ENCODE measurements at places on chromosomes 11 and 22.

DNA sequence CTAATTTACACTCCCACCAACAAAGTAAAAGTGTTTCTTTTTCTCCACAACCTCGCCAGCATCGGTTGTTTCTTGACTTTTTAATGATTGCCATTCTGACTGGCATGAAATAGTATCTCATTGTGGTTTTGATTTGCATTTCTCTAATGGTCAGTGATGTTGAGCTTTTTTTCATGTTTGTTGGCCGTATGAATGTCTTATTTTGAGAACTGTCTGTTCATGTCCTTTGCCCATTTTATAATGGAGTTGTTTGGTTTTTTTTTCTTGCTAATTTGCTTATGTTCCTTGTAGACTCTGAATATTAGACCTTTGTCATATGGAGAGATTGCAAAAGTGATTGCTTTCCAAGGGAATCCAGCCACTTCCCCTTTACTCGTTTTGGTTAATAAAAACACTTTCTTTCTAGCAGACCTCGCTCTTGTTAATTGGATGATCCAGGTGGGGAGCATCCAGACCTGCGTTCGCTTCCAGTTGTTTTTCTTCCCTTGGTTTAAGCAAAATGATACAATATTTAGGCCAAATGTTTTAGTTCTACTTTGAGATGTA lies 17.1 kb upstream of the APOL4 start:
- no peak for DNase-seq

GRCh38 chr11:71329165-71329510 lies 76.8 kb upstream of the SHANK2 start:
- DNase-seq: no peak

DNA sequence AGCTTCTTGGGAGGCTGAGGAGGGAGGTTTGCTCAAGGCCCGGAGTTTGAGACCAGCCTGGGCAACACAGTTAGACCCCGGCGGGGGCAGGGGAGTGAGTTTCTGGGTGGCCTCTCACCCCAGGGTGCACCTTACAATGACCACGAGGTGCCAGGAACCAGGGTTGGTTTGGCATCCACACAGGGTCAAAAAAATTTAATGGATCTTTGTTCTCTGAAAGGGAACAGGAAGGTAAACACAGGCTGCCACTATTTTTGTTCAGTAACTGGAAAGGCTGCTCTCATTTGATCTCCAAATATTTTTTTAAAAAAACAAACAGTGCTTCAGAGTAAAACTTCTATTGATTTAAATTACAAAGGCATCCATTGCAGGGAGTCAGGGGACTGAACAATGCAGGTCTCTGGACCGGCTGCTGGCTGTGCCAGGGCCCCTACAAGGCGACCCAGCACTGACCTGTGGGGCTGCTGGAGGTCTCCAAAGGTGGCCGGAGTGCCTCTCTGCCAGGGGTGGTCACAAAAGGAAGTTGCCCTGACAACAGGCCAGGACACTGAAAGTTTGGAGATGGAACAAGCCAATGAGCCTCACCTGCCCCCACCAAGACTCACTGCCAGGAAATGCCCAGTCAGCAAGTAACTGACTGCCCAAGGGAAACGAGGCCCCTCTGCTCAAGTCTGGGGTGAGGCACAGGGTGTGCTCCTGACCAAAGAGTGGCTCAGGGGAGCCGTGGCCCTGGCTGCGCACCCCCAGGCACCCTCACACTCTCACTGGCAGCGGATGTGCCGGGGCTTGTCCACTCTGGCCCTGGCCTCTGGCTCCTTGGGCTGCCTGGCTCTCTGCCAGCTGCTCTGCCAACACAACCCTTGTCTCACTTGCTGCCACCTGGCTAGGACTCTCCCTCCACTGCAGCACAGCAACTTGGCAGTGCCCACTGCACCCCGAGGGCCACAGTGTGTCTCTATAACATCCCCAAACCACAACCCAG lies 51.8 kb downstream of the ARFGAP3 start:
- DNase-seq: no peak

GRCh38 chr22:39266398-39267030 lies 21.7 kb upstream of the PDGFB start:
- no peak for DNase-seq

DNA sequence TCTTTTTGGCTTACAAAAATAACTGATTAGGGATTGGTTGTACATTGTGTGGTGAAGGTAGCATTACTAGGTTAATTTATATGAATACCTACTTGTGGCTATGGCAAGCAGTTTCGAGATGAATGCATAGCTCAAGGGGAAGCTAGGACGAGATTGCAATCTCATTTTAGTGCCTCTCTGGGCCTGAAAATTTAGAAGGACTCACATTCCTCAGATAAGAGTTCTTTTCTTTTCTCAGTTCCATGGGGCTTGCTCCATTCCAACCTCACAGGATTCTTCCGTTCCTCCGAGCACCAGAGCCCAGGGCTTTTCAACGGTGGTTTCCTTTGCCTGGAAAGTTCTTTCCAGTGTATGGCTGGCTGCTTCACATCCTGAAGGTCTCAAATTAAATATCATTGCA lies 82.1 kb downstream of the CECR2 start:
- DNase-seq: no peak

DNA sequence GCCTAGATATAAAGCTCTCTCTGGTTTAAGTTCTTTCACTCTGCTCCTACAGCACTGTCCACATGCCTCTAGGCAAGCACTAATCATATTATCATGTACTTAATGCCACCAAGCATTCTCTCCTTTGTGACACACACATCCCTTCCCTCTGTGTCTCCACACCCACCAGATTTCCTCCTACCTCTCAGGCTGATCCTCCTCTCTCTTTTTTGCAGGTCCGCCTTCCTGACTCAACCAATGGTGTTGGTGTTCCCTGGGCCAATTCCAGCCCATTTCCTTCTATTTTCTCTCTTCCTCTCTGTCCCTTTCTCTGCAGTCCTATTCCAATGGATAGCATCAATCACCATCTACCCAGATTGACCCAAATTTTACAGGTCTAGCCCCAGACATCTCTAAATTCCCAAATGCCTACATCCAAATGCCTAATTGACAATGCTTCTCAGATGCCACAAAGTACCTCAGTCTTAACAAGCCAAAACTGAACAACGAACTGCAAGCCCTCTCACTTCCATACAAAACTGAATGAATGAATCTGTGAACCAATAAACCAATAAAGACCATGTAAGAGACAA lies 504 bp upstream of the ZNF215 start:
- DNase-seq: no peak

DNA sequence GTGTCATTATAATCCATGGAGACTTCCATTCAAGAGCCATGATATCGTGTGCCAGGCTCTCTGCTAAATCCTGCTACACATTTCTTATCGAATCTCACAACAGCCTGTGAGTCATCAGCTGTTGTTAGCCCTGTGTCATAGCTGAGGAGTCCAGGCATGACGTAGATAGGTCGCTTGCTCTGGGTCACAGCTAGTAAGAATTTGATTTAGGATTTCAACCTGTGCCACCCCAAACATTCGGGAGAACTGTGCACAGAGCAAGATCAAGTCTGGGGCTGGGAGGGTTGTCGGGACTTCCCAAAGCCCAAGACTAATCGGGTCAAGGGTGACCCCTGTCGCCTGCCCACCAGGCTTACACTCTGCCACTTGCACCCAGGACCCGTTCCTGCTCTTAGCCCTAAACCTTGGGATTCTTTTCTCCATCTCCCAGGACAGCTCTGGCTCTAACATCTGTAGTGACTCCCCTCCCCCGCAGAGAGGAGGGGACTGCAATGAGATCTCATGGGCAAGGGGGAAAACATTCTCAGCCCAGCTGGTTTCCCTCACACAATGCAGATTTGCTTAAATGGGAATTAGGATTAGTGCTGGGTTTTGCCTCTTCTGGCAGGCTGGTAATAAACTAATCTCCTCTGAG lies 34.3 kb downstream of the TSPAN18 start:
- no peak for DNase-seq

Data from stimulated activated CD8-positive, alpha-beta memory T cell treated with anti-CD3 and anti-CD28 coated beads, Interleukin-7, amount 100 ng/mL, for 24 hours (primary cell).